ENCODE measurements at places on chromosomes 5 and 9.

- peak; percentile 35 for DNase-seq
Measured at GRCh38 chr9:122125158-122125508, 32.0 kb upstream of the TTLL11 start.

DNA sequence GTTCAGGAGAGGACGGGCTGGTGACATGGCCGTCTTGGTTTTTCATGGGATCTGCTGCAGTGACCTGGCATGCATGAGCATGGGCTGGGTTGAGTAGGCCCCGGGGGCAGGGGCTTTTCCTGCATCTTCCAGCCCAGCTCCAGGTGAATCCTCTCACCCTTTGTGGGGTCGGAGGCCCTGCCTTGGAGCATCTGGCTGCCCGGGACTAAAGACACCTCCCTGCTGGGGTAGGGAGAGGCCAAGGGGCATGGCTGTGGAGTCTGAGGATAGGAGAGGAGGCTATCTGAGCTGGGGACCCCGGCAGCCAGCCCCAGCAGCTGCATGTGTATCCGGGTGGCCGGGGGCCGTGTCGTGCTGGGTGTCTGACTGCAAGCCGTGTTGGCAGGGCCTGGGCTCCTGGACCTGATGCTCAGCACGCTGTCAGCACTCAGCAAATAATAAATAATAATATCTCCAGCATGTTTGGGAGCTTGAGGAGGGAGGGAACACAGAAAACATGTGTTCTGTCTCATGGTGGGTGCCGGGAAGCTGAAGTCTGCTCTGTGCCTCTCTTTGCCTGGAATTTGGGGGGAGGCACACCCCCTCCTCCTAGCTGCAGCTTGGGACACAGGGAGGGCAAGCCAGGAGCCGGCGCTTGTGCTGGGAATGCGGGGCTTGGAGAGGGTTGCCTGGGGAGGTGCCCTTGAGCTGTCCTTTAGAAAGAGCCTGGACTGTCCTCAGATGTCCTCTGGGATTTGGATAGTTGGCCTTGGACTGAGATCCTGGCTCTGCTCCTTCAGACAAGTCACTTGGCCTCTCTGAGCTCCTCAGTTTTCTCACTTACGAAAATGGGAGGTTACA, 28.4 kb upstream of the PITX1 start:
- no peak for DNase-seq

DNA sequence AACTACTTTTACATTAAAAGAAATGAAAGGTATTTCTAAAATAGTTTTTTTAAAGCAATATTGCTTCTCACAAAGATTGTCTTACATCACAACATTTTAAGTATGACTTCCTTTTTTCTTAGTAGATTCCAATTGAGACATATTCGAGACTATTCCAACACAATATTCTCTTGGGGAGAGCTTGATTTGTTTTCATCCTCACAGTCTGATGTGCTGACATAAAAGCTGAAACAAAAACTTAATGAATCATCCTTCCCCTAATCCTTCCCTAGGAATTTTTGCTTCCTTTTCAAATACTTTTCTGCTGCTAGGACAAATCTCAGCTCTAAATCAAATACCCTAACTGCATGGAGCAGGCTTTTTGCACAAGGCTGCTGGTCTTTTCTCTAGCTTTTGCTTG, 245.8 kb upstream of the MAP3K1 start:
- peak; percentile 9 for DNase-seq

DNA sequence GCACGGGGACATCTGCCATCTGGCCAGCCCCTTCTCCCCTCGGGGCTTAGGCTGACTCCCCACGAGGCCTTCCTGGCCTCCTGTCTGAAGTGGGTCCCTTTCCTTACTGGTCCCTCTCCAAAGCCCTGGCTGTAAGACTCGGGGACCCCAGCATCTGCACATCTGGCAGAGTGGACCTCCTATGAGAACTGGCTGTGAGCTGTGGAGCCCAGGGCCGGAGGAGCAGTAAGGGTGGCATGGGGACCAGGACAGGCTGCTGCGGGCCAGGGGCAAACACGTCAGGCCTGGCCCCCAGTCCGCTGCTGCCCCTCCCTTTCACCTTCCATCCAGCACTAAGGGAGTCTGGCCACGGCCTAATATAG, 33.8 kb downstream of the EXOC3 start:
- no peak for DNase-seq

GRCh38 chr5:139742173-139742903, 53.3 kb upstream of the PSD2 start:
- no peak for DNase-seq

GRCh38 chr9:81070689-81071088, 618.7 kb downstream of the TLE1 start:
- no peak for DNase-seq

GRCh38 chr9:92774274-92774673, 9.6 kb upstream of the BICD2 start:
- peak; percentile 97 for DNase-seq

GRCh38 chr5:162762119-162762518, 675.3 kb upstream of the CCNG1 start:
- DNase-seq: no peak

DNA sequence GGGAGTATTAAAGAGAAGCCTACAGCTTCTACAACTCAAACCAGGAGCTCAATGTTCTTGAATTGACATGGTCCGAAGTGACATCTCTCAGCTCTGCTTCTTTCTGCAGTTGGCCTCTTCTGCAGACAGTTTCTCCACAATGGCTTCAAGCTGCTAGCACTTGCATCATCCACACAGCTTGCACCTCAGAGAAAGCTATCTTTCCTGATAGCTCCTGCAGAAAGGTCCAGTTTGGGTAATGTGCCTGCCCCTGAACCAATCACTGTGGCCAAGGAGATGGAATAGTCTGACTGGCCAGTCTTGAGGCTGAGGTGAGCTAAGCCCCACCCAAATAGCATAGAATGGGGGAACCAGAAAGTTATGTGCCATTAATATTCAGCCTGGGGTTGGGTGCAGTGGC, 95.8 kb upstream of the ABCA1 start:
- no peak for DNase-seq

GRCh38 chr9:130815242-130815808, 19.7 kb upstream of the ABL1 start:
- DNase-seq: no peak

- no peak for DNase-seq
Measured at GRCh38 chr5:139641116-139642080, 6.8 kb upstream of the CXXC5 start.

- no peak for DNase-seq
Measured at GRCh38 chr9:84822589-84823233, 153.2 kb downstream of the NTRK2 start.

GRCh38 chr5:88734191-88734640, 148.8 kb downstream of the MEF2C start:
- no peak for DNase-seq

GRCh38 chr5:115243412-115243811, 19.3 kb downstream of the PGGT1B start:
- peak; percentile 51 for DNase-seq

GRCh38 chr9:81497091-81497490, 192.3 kb downstream of the TLE1 start:
- DNase-seq: peak; percentile 20

- DNase-seq: no peak
Measured at GRCh38 chr5:143182106-143182505, 221.4 kb downstream of the NR3C1 start.

DNA sequence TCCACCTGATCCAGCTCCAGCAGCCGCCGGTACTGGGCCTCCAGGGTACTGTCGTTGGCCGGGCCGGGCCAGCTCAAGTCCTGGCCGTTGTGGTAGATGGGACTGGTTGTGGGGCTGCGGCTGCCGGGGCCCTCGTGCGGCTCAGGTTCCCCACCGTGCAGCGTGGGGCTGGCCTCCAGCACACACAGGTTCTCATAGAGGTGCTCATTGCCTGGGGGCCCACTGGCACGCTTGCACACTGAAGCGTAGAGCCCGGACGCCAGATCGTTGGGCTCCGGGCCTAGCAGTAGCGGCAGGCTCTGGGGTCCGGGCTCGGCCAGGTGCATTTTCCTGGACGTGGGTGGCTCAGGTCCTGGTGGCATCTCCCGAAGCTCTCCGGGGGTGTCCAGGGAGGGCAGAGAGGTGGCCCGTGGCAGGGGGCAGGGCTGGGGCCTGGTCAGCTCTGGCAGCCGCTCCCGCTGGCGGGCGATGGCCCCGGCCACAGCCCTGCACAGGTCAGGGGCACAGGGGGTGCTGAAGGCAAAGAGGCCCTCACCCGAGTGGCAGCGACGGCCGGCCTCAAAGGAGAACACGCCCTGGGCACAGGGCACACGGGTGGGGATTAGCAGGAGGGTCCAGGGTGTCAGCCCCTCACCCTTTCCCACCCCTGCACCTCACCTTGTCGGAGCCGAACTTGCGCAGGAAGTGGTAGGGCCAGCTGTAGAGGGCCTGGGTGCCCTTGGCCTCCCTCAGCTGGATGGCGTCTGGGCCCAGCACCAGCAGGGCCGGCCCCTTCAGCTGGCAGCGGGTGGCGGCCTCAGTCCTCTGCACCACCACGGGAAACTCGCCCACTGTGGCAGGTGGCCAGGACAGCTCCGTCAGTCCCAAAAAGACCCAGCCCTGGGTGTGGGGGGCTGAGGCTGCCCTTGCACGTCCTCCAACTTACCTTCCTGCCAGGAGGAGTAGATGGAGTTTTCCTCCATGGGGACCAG, 5.3 kb downstream of the DOK3 start:
- no peak for DNase-seq

GRCh38 chr9:99057665-99058625, 47.0 kb upstream of the TGFBR1 start:
- DNase-seq: peak; percentile 89

- no peak for DNase-seq
Measured at GRCh38 chr5:178323541-178323865, 90.9 kb upstream of the PHYKPL start.

DNA sequence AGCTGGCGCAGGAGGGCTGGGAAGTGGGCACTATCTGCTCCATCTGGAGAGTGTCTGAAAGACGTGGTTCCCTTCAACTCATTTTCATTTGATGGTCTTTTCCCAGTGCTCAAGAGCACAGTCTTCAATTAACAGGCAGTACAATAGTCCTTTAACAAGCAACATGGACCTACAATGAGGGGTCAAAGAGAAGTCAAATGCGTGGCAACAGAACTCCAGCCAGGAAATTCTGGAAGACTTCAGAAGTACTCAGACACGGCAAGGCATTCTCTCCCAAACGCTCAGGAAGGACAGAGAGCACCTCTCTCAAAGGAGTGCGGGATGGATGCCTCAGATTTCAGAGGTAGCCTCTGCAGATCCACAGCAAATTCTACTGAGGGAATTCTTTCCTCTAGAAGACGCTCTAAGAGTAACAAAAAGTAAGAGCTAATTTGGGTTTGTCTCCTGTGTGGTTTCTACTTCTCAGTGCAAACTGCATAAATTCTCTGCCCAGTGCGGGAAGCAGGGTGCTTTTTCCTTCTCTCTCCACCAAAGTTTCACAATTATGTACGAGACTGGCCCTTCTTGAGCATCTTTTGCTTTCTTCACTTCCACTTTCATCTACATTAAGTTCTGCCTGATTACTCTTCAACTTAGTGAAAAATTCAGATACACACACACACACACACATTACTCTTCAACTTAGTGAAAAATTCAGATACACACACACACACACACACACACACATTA, 56.4 kb downstream of the LHFPL2 start:
- peak; percentile 62 for DNase-seq

Data from astrocyte (in vitro differentiated cells and primary cell).